ENCODE measurements at places on chromosomes 7 and 10.

DNA sequence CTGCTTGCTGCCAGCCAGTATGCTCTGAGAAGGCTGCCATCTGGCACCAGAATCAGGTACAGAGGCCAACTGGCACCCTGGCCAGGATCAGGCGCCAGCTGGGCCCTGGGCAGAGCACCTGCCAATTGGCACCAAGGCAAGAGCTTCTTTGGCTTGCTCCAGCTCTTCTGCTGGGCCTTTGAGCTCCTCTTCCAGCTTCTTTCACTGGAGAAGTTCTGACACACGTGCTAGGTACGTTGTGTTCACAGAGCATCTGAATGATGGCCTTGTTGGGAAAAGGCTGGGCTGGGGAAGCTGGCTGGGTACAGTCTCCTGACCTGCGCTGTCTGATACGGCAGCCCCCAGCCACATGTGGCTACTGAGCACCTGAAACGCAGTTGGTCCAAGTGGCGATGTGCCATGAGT, 31.7 kb upstream of the OPALIN start:
- no peak for DNase-seq

DNA sequence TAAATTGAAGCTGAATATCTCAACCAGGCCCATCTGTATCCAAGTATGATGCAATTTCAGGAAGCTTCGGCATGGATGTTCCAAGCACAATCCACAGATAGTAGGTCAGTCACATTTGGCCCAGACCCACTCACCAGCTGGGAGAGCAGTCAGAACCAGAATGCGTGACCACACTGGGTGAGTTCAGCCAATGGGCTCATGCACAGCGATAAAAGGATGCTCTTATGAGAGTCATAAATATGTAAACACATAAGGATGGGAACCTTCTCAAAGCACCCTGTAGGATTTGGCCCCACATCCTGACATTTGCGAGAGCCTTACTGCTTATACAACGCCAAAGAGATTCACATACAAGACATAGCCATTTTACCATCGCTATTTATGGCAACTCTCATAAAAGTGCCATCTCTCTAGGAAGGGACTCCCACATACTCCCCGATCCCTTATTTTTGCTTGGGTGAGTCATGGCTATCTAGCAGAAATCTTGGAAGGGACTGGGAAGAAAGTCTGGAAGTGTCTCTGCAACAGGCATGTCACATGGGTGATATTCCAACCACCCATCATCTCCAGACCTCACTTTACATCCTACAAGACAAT, 3.0 kb downstream of the AFAP1L2 start:
- DNase-seq = no peak

DNA sequence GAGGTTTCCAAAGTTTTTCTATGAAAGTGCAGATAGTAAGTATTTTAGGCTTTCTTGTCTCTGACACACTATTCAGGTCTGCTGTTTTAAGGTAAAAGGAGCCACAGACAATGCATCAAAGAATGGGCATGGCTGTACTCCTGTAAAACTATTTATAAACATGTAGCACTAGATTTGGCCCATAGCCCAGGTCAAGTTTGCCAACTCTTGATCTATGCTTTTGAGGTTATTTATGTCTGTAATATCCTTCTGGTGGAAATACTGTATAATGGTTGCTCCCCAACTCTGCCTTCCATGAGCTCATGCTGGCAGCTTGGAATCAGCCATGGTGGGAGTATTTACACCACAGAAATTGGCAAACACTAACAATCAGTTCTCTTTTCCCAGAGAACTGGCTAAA, 244.6 kb downstream of the BUB3 start:
- DNase-seq = no peak

DNA sequence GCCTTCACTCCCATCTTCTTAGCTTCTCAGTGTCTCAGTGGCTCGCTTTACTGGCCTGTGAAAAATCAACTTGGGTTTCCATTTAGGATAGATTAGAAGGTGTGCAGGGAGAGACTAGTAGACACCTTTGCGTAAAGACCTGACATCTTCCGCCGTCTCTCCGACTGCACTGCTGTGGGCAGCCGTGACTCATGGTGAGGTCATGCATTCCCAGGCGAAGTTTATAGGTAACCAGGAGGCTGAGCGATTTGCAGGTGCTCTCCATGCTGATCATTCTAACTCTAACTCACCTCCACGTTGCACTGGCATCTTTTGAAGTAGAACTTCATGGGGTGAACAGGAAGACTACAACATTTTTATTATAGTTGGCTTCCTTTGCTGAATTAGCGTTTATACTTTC, 68.0 kb upstream of the ZNF438 start:
- no peak for DNase-seq

- no peak for DNase-seq
Measured at GRCh38 chr7:155508376-155509358, 37.7 kb downstream of the CNPY1 start.

- DNase-seq = no peak
Measured at GRCh38 chr7:101678658-101679057, 49.6 kb upstream of the MYL10 start.

DNA sequence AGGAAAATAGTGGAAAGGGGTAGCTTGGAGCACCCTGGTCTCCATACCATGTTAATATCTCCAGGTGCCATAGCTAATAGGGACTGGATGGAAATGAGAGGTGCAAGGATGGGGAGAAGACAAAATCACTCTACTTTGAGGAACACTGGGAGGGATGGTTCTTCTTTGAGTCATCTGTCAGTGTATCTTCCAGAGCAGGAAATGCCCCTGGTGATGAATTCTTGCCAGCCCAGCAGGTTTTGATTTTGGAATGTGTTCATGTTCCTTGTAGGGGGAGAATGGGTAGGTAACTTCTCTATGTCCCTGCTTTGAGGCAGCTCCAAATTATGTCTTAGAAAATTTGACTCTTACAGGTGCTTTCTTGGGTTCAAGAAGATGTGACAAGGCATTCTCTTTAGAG, 177.0 kb upstream of the GLI3 start:
- no peak for DNase-seq

- DNase-seq = no peak
Measured at GRCh38 chr10:73858013-73858708, 16.2 kb downstream of the CAMK2G start.

DNA sequence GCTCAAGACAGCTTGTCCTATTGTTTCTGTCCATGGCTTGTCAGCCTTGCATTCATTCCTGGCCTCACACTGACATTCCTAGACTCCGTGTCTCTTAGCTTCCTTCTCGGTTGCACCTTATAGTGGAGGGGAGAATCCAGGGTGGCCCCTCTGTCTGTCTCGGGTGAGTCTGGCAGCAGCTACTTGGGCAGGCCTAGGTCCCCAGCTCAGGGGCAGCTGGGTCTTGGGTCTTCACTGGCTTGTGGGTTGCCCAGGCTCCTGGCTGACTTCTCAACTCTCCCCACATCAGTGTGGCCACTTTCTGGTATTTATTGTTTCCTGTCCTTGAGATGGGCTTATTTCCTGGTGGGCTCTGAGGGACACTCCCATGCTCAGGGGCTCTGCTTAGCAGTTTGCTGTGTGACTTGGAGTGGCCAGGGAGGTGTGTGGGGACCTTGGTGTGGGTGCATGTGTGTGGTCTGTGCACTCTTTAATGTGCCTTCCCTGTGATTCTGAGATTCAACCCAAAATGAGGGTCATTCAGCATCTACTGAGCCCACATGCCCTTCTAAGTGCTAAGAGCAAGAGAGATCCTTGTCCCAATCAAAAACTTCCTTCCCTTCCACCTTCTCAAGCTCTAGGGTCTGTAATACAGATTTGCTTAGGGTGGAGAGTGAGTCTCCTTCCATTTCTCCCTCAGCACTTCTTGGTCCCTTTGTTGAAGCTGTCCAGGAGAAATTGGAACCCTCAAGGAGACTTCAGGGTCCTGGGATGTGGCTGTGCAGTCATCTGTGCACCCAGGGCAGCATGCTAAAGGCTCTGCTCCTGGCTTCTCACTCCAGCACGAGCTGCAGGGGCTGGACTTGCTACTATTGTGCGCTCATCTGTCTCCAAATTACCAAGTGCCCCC, 20.1 kb downstream of the UPP1 start:
- no peak for DNase-seq

GRCh38 chr7:136883046-136883445, 14.6 kb downstream of the CHRM2 start:
- DNase-seq = no peak

GRCh38 chr10:68684413-68684812, 36.6 kb upstream of the CCAR1 start:
- DNase-seq = no peak

DNA sequence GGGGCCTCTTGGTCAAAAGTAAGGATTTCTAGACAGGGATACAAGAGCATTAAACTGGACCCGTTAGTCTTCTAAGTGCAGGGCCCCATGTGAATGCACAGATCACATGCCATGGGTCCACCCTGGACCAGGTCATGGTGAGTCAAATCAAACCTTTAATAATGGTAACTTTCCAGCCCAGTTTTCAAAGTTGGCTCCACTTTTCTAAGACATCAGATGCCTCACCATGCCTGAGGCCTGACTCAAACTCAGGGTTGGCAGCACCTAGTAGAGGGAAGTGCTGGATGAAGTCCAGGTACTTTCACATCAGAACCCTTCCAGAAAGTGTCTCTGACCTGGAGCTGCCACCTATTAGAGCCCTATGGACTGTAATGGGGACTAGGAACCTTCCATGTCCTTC, 9.7 kb upstream of the SMIM30 start:
- no peak for DNase-seq

Data from WERI-Rb-1 (cell line).